ENCODE measurements at places on chromosomes 5 and 9.

- no peak for DNase-seq
These were observed 10.1 kb downstream of the ACO1 start for GRCh38 chr9:32394381-32395049.

DNA sequence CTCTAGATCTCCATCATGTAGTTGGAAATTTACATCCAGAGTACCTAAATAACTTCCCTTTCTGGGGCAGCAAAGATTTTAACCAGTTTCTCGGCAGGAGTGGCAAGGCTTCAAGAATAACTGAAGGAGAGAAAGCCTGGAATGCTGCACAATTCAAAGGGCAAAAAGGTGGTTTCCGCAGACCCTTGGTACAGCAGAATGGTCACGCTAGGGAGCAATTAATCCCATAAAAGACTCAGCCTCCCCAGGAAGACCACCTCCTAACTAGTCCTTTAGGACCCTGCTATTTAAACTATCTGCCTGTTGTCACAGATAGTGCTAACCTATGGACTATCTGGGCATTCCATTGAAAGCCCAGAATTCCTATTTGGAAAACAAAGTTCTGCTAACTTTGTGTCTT, 3.6 kb downstream of the HTR1A start:
- no peak for DNase-seq

DNA sequence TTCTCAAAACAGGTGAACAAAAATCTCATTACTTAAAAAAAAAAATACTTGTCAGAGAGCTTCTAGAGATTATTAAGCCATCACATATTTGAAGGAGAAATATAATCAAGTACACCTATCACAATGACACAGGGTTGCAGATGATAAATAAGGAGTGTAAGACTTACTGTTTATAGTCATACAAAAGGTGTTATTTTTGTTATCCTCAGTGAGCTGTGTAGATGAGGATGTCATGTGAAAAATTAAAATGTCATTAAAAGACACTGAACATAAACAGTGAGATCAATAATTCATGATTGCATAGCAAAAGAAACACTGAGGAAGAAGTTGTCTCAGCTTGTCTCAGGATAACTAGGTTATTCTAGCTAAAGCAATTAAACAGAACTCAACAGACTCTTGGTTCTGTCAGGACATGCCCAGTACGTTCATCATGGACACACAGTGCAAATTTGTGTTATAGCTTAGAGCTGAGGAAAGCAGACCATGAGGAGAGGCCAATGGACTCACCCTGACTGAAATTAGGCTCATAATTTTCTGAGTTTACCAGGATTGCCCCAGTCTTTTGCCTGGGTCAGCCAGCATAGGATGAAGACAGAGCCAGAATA, 1162.6 kb upstream of the C9orf72 start:
- DNase-seq, result no peak

DNA sequence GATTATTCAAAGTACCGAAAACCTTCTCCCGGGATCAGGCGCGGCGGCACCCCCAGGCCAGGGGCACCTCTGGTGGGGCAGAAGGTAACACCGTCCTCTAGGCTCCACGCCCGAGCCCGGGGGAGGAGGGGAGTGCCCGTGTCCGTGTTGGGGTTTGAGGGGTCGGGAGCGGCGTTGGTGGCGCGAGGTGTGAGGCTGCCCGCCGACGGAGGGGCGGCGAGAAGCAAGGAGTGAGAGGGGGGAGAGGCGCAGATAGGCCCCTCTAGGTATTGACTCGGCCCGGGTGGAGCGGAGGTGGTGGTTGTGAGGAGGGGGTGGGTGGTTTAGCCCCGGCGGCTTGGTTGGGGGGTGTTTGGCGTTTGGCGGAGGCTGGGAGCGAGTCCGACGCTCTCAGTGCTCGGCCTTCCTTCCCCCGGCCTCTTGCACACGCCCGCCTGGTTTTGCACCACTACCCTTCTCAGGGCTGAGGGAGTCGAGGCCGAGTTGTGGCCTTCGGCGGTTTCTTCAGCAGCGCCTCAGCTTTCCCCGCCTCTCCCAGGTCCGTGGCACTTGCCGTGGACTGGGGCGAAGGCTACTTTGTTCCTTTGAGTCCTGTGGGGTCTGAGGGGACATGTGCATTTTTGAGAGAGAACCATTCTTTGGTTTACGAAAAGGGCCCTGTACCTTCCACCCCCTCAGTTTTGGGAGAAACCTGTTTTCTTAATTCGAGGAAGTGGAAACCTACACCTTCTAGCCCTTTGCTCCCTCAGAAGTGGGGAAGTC, 450 bp downstream of the GPBP1 start:
- DNase-seq, result no peak

- DNase-seq, result no peak
These were observed 69.1 kb downstream of the GPR21 start for GRCh38 chr9:123102375-123103113.

GRCh38 chr5:987761-988160, 20.8 kb upstream of the NKD2 start:
- no peak for DNase-seq

- no peak for DNase-seq
These were observed 138.3 kb upstream of the SHB start for GRCh38 chr9:38207247-38207778.

DNA sequence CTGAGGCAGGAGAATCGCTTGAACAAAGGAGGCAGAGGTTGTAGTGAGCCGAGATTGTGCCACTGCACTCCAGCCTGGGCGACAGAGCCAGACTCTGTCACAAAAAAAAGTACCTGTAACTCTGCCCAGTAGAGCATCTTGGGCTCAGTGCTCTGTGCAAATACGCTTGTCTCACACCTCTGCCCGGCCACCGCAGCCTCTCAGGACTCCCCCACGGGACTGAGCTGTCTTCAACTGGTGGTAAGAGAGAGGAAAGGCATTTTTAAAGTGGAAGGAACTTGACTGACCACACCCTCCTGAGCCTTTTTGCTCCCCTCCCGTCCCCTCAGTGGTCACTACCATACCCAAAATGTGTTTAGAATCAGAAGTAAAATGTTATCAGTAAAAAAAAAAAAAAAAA, 174.3 kb upstream of the PIK3R1 start:
- DNase-seq, result no peak

DNA sequence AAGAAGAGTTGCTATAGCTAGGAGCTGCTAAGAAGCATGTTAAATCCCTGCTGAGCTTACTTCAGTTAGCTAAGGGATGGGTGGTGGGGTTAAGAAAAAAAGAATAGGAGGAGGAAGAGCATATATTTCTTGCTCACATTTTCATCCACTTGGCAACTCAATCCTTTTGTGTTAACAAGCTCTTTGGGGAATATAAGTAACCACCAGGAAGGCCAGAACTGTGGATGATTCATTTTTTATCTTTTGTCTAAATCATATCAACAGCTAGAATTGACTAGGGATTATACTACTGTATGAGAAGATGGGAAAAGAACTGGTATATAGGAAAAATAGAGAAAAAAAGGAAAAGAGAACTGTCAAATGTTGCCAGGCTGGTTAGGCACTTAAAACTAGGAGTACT, 555.3 kb upstream of the ARRDC3 start:
- no peak for DNase-seq

GRCh38 chr9:30020161-30020560, 2364.3 kb upstream of the ACO1 start:
- DNase-seq, result no peak

- no peak for DNase-seq
These were observed 9.9 kb upstream of the PTGS1 start for GRCh38 chr9:122360891-122361290.
